Ascending aorta (tissue), 2 donors: ENCODE measurements at places on chromosomes 1 and 21.

DNA sequence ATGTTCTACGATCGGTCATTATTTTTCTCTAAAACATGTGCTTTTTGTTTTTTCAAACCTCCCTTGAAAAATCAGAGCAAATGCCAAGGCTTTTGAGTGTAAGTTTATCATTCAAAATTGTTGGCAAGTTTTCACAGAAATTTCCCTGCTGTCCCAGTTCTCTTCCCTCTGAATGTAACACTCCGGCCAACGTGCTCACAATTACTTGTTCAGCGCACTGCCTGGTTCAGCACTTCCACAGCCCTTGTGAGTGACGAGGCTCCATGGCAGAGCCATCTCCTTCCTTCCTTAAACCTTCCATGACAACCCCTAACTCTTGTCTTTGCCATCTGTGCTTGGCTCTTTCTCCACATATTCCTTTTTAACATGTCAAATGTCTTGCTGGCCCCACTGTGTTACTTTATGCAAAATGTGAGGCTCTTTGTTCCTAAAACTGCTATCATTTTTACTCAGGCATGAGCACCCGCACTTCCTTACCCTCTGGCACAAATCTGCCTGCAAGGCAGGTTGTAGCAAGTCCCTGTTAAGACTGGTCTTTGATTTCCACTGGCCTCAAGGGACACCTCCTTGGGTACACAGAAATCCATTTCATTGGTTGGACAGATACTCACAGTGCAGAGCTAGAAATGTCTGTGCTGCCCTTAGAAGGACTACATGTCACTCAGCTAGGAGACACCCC, 142.8 kb downstream of the HUNK start:
- DNase-seq: no peak

- DNase-seq: no peak
Observed at GRCh38 chr1:188371295-188371806, 1542.6 kb downstream of the PLA2G4A start.

- DNase-seq: no peak
Observed at GRCh38 chr21:40605094-40605493, 241.9 kb downstream of the DSCAM start.

DNA sequence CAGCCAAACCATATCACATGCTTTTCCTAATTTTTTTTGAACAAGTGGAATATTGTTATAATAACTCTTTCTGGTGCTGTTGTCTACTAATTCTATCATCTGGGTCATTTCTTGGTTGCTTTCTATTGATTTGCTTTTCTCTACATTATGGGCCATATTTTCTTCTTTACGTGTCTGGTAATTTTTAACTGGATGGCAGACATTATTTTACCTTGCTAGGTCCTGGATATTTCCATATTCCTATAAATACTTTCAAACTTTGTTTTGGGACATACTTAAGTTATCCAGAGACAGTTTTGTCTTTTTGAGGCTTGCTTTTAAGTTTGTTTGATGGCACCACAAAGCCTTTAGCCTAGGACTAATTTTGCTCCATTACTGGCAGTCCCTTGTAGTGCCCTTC, 11.3 kb downstream of the HS2ST1 start:
- DNase-seq: no peak

DNA sequence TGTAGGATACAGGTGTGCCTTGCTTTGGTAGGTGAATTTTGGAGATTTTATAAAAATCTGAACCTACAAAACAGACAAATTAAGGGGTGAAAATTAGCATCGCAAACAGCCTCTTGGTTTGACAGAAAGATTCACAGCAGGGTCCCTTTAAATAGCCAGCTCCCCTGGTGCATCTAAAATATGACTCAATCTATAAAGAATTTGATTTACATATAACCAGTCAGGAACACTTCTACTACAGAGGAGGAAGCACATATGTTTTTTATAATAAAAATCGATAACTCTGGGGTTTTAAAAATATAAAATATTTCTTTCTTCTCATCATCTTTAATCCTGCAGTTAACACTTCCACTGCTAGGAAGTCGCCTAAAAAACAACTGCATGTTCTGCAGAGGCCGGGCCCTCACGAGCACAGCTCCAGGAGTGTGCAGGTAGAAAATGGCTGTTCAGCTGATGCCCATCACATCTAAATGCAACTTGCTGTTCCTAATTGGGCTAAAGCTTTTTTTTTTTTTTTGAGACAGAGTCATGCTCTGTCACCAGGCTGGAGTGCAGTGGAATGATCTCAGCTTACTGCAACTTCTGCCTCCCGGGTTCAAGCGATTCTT, 203.4 kb downstream of the HS2ST1 start:
- DNase-seq: no peak
